H1 (cell line): ENCODE measurements at places on chromosomes 2 and 18. TPM values are rescaled to one million over a fixed set of nuclear protein-coding genes. Genes with fewer than 3 reads are reported as not detected.

DSG1 gene
- polyA plus RNA-seq: 0.06 TPM in 2 replicates

PAX3 gene
- polyA plus RNA-seq: 0.33 and 0.35 TPM in 2 replicates

SMARCAL1 gene
- polyA plus RNA-seq: 17.9 TPM in 2 replicates

SULT1C3 gene
- polyA plus RNA-seq: not detected in 2 replicates

KCNE4 gene
- 0.03 and 0.08 TPM in 2 replicates for polyA plus RNA-seq

KANSL1L gene
- polyA plus RNA-seq: 4.0 and 5.4 TPM in 2 replicates
